ENCODE measurements at places on chromosomes 11 and 22.

GRCh38 chr11:132318421-132319157, 948.2 kb downstream of the NTM start:
- no peak for DNase-seq

DNA sequence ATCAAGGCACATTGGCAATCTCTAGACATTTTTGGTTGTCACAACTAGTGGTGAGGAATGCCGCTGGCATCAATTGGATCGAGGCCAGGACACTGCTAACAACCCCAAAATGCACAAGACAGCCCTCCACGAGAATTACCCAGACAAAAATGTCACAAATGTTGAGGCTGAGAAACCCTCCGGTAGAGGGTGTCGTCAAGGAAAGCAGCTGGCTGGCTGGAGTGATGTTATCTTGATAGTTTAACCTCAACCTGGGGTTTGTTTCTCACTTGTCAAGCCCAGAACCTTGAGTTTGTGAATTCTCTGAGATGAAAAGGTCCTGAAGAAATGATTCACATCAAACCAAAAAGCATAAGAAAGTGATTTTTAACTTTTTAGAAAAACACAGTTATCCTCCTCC, 21.1 kb upstream of the TMPRSS13 start:
- no peak for DNase-seq

- DNase-seq, result no peak
Measured at GRCh38 chr11:91209306-91209705, 986.5 kb upstream of the CHORDC1 start.

GRCh38 chr22:29175312-29175835, 30.3 kb upstream of the EMID1 start:
- DNase-seq, result no peak
